CD8-positive, alpha-beta memory T cell (primary cell): ENCODE measurements at places on chromosomes 2 and 18. TPM values are rescaled to one million over a fixed set of nuclear protein-coding genes. Genes with fewer than 3 reads are reported as not detected.

Gene SOCS6
- 1.0 TPM for total RNA-seq

DNA sequence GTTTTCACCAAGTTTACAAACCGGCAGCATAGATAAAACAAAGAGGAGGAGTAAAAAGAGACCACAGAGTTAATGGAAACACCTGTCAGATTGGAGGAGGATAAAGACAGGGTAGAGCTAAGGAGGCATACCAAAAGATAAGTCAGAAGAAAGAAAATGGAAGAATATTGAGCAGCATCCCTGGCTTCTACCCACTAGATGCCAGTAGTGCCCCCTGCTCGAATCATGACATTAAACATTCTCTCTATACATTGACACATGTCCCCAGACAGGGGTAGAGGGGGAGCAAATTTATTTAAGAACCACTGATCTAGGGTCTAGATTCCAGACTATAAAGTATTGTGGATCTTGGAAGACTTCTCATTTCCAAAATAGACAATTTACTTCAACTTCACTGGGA, 159.8 kb upstream of the ETAA1 start:
- DNase-seq, result no peak

DNA sequence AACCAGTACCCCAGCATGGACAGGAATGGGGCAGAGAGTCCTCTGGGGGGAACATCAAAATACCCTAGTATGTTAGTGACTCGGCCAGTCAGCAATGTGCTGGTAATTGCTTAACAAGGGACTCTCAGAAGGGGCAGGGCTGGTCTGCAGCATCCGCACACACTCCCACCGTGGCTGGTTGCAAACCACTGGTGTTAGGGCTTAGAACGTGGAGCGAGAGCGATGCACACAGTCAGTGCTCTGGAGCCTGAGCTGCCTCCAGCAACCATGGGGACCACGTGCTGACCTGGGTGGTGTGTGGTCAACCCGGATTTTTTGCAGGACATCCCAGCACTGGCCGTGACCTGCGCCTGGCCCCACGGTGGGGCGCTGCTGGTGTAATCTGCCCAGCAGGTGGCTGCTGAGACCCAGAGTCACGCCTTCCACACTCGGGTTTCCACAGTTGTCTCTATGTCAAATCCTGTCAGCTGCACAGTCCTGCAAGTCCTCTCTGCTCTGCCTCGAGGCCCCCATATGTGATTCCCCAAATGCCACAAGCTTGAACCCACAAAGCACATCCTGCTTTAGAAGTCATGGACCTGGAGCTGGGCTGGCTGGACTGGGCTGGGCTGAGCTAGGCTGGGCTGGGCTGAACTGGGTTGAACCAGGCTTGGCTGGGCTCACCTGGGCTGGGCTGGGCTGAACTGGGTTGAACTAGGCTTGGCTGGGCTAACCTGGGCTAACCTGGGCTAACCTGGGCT, 50.6 kb upstream of the GPC1 start:
- DNase-seq, result no peak

GRCh38 chr2:241133436-241133820, 15.8 kb downstream of the PASK start:
- DNase-seq, result no peak

DNA sequence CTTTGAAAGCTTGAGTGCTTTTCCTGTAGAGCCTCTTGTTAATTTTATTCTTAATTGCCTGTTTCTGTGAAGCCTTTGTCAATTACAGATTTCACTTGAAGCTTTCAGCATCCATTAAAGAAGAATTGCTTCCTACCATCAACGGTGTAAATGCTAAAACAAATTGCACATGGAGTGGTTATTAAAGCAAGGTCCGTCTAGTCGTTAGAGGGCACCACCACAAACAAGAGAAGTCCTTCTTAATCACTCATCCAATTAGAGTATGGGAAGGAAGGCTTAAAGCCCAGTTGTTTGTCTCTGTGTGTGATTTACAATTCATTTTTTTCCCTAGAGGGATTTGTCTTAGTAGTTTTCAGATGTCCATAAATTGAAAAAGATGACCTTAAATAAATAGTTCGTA, 1.6 kb downstream of the KCNJ3 start:
- DNase-seq, result no peak

Gene FOSL2
- total RNA-seq, result 46.2 TPM

GRCh38 chr2:206990360-206990759, 51.0 kb downstream of the CPO start:
- DNase-seq, result no peak

DNA sequence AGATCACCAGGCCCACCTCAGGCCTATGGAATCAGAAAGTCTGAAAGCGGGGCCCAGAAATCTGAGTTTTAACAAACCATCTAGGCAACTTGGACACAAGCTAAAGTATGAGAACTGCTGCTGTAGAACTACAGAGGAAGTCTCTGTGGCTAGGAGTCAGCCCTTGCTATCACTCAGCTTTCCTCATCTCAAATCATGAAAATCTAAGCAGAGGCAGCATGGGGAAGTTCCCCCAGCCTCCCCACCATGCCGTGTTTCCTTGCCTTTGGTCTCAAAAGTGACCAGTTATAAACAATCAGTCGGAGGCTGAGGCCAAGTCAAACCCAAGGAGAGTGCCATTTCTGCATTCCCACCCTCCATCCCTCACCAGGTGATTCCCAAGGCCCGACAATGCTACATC, 404.7 kb downstream of the BCL11A start:
- DNase-seq, result no peak

DNA sequence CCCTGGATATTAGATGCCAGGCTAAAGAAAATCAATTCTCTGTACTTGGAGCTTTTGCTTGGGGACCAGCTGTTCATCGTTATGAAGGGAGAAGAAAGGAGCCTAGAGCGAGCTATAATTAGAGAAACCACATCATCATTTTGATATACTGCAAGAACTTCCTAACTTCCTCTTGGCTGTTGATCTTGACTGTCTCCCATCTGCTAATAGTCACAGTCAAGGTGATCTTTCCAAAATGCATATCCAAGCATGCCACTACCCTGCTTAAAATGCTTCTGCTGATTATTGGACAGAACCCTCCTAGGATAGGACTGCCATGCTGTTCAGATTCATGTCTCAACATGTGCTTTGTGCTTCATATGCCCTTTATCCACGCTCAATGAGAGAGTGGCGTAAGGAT, 54.8 kb downstream of the RAPGEF4 start:
- no peak for DNase-seq

- DNase-seq, result no peak
Measured at GRCh38 chr2:63051795-63052333, 1.2 kb downstream of the OTX1 start.

DNA sequence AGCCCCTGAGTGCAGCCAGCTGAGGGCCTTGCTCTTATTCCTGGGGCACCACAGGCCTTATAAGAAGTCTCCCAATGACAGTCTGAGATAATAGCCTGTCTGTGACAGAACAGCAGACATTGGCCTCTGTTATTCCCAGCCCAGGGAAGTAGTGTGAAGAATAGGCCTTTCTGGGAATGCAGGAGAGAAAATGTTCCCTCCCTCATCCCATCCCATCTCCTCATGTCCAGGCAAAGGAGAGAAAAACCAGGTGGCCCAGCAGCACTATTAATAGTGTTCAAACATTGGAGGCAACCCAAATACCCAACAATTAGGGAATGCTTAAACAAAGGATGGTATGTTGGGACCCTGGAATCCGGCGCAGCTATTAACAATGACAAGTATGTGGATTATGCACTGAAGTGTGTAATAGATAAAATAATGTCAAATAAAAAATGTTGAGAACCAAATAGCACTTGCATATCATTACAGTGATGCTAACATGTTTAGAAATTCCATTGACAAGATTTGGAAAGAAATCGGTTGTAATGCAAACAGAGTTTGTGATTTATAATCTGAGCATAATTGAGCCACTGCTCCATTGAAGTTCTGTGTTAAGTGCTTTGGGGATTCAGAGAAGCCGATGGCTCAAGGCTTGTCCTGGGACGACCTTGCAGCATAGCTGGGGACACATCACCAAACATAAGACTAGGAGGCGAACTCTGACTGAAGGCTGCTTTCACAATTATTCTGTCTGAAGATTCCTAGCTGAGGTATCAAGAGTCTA, 69.3 kb downstream of the LBH start:
- no peak for DNase-seq

DNA sequence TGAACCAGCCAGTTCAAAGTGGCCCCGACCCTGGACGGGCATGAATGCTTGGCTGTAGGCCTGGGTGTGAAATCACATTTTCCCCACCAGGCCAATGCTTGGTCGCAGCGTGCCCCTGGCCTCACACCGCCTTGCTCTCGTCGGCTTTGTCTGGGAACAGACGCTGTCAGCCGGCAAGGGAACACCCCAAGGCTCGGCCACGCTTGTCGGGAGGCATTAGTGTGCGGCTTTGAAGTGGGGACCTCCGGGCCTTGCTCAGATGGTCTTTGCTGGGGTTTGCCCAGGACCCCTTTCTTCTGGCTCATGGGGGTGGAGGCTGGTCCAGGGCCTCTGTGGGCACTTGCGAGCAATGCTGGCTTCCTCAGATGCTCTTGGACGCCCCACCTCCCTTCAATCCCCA, 79.1 kb downstream of the INHBB start:
- no peak for DNase-seq

Gene SLC39A6
- total RNA-seq, result 43.8 TPM

Gene OSR1
- not detected for total RNA-seq

Gene CHRNG
- total RNA-seq, result not detected

- DNase-seq, result no peak
Measured at GRCh38 chr2:128695646-128696220, 377.1 kb upstream of the HS6ST1 start.

GRCh38 chr2:235262750-235263149, 231.1 kb upstream of the AGAP1 start:
- no peak for DNase-seq

GRCh38 chr2:61363580-61363979, 107.3 kb downstream of the USP34 start:
- no peak for DNase-seq

- no peak for DNase-seq
Measured at GRCh38 chr2:220279372-220279771, 651.9 kb downstream of the SLC4A3 start.

- no peak for DNase-seq
Measured at GRCh38 chr18:21489119-21489750, 111.3 kb downstream of the ESCO1 start.

DNA sequence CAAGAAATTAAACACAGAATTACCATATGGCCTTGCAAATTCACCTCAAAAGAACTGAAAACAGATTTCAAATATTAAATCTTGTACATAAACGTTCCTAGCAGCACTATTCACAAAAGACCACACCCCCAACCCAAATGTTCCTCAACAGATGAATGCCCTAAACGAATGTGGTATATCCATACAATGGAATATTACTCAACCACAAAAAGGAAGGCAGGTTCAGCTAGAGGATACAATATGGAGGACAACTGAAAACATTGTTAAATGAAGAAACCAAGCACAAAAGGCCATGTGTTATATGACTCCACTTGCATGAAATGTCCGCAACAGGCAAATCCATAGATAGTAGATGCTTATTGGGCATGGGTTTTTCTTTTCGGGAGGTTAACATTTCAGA, 61.7 kb downstream of the PPP4R1 start:
- DNase-seq, result no peak

Gene PLA2R1
- not detected for total RNA-seq

Gene ABCG5
- total RNA-seq, result not detected

DNA sequence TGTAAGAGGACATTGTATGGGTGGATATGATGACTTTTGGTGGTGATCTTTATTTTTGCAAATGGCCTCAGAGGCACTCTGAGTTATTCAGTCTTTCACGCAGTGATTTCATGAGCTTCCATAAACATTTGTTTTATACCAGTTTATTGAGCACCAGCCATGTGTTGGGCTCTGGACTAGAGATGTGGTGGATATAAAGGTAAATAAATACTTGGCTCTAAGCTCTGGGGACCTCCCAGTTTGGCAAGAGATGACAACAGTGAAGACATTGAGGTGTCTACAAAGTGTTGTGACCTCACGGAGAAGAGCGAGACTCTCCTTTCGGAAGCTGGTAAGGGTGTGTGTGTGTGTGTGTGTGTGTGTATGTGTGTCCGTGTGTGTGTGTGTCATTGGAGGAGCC, 146.4 kb downstream of the TANC1 start:
- no peak for DNase-seq

DNA sequence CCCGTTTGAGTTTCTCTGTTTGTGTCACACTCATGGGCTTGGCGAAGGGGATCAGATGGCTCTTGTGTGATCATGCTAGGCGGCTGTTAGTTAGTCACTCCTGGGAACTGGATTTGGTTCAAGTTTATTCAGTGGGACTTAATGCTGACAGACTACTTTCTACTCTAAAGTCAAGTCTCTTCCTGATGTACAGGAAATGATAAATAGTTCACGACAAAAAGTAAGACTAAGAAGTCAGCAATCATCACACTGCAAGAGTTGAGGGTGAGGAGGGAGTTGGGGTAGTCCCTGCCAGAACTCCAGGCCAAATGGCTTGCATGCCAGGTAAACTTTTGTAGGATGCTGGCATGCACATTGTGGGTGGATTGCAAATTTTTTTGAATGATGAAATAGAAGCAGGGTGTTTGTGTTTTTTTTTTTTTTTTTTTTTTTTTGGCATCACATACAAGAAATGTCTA, 25.1 kb upstream of the CCL20 start:
- no peak for DNase-seq

DNA sequence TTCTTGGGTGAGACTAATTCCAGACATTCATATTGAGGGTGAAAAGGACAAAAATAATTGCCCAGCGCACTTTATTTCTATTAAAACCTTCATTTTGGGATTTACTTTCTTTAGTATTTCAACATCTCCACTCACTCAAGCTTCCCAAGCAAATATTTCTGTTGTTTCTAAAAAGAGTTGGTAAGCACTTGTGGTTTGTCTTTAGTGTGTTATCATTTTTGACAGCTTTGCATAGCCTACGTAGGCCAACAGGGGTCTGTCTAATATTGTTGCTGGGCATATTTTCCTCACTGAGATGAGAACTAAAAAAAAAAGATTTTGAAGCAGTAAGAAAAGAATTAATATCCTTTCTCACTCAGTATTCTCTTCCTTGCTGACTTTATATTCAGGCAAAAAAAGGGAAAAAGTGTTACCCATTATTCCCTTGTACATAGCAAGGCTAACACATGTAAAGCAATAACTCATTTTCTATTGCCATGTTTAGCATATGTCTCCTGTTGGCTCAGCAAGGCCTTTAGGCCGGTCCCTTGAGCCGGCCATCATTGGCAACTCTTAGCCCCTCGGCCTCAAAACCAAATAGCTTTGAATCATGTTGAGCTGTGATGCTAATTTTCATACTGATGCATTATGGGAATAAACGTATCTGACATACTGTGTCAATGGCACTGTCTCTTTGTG, 494.2 kb downstream of the ARHGAP15 start:
- DNase-seq, result no peak

Gene PRKAG3
- total RNA-seq, result not detected

Gene EVA1A
- total RNA-seq, result not detected
